ENCODE measurements at places on chromosomes 16 and 17.
A peak's percentile ranks its signal among the peaks of the same experiment; 100 is the strongest.

- DNase-seq: no peak
Measured at GRCh38 chr17:63542942-63543821, 7.1 kb upstream of the DCAF7 start.

GRCh38 chr17:77287432-77288068, 146.8 kb downstream of the SEC14L1 start:
- peak; percentile 65 for DNase-seq

- no peak for DNase-seq
Measured at GRCh38 chr17:34146440-34147043, 108.5 kb upstream of the CCL2 start.

DNA sequence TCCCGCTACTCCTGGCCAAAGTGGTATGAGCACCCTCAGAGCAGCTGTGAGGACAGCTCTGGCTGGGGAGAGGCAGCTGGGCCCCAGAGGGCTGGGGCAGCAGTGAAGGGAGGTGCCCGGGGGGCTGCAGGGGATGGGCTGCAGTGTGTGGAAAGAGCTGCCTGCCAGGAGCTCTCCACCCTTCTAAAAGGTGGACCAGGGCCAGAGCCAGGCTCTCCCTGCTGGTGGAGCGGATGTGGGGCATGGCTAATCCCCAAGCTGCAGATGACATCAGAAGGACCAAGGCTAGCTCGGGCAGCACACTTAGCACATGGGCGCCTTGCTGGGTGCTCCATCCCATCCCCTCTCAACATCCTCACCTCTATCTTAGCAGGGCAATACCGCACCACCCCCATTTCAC, 103.1 kb downstream of the SDK2 start:
- no peak for DNase-seq

DNA sequence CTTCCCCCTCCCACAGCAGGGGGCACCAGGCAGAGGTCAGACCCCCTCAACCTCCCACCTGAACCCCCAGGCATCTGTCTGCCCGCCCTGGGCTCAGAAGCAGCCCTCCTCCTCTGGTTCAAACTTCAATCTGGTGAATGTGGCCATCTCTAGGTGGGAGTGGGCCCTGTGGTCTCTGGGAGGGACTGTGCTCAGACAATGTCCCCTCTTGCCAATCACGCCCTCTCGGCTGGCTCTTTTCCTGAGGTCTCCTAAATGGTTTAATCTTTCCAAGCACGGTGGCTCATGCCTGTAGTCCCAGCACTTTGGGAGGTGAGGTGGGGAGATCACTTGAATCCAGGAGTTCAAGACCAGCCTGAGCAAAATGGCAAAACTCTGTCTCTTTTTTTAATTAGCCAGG, 15.2 kb downstream of the LITAF start:
- DNase-seq: no peak

GRCh38 chr16:85172455-85173145, 60.3 kb upstream of the CIBAR2 start:
- peak; percentile 58 for DNase-seq

DNA sequence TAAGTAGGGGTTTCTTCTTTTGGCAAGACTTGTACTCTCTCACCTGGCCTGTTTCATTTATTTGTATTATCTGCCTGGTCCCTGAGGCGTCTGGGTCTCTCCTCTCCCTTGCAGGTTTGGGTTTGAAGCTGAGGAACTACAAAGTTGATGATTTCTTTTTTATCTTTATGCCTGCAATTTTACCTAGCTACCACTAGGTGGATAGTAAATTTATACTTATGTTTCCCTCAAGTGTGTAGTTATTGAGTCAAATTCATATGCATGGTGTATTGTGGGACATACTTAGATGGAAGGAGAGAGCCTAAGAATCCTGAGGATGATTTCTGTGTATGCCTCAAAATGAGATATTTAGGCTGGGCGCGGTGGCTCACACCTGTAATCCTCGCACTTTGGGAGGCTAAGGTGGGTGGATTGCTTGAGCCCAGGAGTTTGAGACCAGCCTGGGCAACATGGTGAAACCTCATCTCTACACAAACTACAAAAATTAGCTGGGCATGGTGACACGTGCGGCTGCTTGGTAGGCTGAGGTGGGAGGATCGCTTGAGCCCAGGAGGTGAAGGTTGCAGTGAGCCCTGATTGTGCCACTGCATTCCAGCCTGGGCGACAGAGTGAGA, 13.6 kb downstream of the TMEM98 start:
- DNase-seq: no peak

DNA sequence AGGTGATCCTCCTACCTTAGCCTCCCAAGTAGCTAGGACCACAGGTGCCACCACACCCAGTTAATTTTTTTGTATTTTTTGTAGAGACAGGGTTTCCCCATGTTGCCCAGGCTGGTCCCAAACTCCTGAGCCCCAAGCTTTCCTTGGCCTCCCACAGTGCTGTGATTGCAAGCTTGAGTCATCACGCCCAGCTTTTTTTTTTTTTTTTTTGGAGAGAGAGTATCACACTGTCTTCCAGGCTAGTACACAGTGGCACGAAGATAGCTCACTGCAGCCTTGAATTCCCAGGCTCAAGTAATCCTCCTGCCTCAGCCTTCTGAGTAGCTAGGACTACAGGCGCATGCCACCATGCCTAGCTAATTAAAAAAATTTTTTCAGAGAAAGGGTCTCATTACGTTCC, 27.2 kb downstream of the HEATR9 start:
- no peak for DNase-seq

DNA sequence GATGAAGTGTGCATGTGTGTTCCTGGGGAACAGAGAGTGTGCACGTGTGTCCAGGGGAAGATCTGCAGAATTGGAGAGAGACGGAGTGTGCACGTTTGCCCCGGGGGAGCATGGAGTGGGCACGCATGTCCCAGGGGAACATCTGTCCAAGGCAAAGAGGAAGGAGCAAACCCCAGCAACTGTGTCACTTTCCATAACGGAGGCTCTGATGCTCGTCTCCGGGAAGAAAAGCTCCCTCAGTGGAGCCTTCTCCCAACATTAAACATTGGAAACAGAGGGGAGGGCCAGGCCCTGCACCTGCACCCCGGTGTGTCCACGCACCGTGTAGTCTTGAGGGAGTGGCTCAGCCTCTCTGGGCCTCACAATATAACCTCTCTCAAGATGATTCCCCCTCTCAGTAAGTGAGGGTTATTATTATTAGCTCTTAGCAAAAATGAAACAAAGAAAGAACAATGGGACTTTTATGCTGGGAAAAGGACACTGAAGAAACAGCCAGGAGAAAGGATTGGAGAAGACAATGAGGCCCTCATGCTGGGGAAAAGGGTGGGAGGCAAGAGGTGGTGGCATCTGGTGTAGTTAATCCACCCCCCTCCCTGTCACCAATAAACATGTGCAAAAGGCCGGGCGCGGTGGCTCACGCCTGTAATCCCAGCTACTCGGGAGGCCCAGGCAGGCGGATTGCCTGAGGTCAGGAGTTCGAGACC, 7.6 kb downstream of the RAB40B start:
- DNase-seq: no peak

DNA sequence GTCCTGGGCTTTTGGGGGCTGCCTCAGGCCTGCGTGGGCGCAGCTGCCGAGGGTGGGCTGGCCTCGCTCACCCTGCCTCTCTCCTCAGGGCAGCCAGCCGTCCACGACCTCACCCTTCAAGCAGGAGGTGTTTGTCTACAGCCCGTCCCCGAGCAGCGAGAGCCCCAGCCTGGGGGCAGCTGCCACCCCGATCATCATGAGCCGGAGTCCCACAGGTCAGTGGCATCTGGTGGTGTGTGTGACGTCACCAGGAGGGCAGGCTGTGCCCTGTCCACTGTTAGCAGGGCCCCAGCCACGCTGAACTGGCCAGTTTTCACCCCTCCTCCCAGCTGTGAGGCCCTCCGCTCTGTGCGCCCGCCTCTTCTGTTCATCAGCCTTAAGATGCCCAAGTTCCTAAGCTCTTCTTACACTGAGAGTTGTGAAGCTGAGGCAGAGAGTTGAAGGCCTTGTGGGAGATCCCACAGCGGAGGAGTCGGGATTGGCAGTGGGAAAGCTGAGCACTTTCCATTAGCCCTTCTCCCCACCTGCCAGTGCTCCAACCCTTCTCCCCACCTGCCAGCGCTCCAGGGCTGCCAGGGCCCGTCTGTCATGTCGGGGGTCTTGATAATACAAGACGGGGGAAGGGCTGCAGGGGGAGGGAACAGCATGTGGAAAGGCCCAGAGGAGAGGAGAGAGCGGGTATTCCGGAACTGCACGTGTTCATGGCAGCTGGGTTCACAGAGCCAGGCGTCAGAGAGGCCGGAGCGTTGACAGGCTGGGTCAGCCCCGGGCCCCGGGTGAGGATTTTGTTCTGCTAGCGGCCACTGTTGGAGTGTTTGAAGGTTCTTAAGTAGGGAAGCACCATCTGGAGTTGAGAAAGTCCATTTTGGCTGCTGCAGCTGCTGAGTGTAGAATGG, 36.3 kb downstream of the OR1D5 start:
- no peak for DNase-seq

DNA sequence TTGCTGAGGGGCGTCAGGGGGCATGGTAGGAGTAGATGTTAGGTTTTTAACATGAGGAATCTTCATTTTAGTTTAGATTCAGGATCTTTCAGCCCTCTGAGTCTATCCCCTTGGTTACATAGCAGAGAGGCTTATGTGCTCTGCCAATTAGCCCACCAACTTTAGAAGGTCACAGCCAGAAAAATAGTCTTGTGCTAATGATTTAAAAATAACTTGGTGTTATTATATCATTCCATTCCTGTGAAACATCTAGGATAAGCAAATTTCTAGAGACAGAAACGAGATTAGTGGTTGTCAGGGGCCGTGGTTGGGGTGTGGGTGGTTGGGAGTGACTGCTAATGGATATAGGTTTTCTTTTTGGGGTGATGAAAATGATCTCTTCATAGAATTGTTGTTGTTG, 183.7 kb downstream of the SNX29 start:
- DNase-seq: peak; percentile 79

GRCh38 chr17:40244255-40244654, 25.2 kb downstream of the WIPF2 start:
- no peak for DNase-seq

GRCh38 chr17:39536468-39536867, 71.3 kb downstream of the NEUROD2 start:
- no peak for DNase-seq

DNA sequence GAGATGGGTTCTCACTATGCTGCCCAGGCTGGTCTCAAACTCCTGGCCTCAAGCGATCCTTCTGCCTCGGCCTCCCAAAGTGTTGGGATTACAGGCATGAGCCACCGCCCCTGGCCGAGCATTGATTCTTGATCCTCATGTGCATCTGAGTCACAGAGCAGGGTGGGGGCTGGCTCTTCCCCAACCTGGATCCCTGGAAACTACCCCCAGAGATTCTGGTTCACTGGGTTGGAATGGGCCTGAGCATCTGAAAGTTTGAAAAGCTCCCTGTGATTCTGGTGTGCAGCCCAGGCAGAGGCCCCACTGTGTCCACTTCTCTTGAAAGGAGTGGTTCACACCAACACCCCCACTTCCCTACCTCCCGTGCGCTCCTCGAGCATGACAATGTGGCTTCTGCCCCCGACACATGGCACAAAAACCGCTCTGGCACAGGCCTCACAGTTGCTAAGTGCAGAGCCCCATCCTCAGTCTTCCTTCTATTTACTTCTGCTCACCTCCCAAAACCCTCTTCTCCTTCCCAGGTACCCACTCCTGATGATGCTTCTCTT, 4.6 kb downstream of the QPRT start:
- no peak for DNase-seq
